ENCODE measurements at places on chromosomes 6 and 20. TPM values are rescaled to one million over a fixed set of nuclear protein-coding genes. Genes with fewer than 3 reads are reported as not detected.

The ADGRF1 gene
- polyA plus RNA-seq = 0.16 TPM

The SCRT2 gene
- 0.05 TPM for polyA plus RNA-seq

The PLEKHG1 gene
- polyA plus RNA-seq = 10.2 TPM

The SLC17A3 gene
- not detected for polyA plus RNA-seq

The GJA10 gene
- not detected for polyA plus RNA-seq

The CD83 gene
- polyA plus RNA-seq = 12.8 TPM

The CCN5 gene
- 0.11 TPM for polyA plus RNA-seq

Measured in muscle of leg (tissue), 16 donors.